ENCODE measurements at places on chromosomes 1 and 21.

GRCh38 chr21:42640486-42640885 is 12.9 kb upstream of the PDE9A start:
- DNase-seq, result peak; percentile 86

- peak; percentile 70 for DNase-seq
Observed at GRCh38 chr1:200042119-200042551, 14.6 kb downstream of the NR5A2 start.

- peak; percentile 47 for DNase-seq
Observed at GRCh38 chr1:167797015-167797414, 75.2 kb downstream of the MPZL1 start.

GRCh38 chr1:208418667-208419066 is 174.5 kb upstream of the PLXNA2 start:
- no peak for DNase-seq

GRCh38 chr21:28801906-28802305 is 190.8 kb downstream of the LTN1 start:
- no peak for DNase-seq

DNA sequence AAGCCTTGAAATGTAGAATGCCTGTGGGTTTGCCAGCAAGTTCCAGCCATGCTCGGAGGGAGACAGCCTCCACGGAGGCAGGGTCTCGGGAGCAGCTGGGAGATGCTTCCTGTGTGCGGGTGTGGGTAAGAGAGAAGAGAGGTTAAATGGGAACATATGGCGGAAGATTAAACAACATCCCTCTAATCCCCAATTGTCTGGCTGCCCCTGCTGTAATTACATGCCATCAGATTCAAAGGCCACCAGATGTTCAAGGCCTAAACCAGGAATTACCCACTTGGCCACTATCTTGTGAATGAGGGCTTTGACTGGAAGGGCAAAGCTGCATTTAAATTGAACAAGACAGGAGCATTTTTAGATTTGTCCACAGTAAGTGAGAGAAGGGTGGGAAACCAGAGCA is 81.4 kb upstream of the BACE2 start:
- DNase-seq, result no peak

DNA sequence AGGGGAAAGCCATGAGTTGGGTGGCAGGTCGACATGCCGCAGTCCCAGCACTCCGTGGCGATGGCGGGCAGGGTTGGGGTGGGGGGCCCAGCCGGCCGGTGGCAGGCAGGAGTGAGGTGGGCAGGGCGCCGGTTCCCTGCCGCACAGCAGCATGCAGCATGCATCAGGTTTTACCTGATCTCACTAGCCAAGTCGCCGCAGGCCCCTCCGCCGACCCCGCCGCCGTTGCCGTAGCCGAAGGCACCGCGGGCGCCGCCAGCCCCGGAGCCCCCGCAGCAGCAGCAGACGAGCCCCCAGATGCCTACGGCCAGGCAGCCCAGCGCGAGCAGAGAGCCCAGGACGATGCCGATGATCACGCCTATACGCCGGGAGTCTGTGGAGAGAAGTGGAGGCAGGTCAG is 6.7 kb downstream of the VSIG8 start:
- no peak for DNase-seq

DNA sequence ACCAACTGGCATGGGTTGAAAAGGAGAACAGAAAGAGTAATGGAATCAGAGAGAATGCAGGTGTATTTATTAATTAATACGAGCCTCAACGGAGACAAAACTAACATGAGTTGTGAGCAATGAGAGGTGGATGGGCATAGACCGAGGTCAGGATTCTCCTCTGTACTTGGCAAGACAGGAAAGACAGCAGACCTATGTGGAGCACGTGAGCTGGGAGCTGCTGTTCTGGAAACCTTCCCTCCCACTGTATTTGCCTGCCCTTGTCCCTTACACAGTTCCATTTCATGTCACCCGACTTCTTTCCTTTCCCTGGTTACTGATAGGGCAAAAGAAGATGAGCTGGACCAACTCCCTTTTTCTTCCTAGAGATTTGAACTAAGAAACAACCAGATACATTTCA is 110.9 kb downstream of the MRPS6 start:
- no peak for DNase-seq

GRCh38 chr1:10267319-10267718 is 56.9 kb downstream of the KIF1B start:
- no peak for DNase-seq

DNA sequence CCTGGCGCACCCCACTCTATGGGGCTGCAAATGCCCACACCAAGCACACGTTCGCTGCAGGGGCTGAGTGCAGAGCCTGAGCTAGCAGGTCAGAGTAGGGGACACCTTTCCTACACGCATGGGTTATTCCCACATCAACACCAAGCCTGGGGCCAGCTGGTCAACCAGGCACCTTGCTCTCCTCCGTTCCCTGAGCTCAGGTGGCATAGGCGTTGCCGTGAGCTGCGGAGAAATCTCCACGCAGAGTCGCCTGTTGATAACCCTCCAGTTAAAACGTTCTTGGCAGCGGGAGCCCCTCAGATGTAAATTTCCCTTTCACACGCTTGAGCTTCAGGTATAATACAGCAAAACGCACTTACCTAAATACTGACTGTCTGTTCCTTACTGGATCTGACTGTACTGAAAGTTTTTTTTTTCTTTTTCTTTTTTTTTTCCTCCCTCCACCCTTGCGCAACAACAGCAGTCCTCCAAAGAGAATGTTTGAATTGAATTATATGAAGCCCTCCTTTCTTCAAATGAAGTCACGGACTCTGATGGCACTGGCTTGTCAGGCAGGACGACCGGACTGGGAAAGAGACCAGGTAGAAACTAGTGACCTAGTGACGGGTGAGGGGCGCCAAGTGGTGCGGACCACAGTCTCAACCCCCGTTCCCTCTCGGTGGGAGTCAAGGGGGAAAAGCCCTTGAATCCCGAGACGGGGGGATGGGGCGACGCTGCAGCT is 2.1 kb downstream of the BRINP3 start:
- peak; percentile 51 for DNase-seq

GRCh38 chr21:45078877-45079281 is 4.5 kb downstream of the ADARB1 start:
- peak; percentile 44 for DNase-seq

GRCh38 chr1:193181536-193181935 is 4.9 kb downstream of the B3GALT2 start:
- DNase-seq, result no peak

DNA sequence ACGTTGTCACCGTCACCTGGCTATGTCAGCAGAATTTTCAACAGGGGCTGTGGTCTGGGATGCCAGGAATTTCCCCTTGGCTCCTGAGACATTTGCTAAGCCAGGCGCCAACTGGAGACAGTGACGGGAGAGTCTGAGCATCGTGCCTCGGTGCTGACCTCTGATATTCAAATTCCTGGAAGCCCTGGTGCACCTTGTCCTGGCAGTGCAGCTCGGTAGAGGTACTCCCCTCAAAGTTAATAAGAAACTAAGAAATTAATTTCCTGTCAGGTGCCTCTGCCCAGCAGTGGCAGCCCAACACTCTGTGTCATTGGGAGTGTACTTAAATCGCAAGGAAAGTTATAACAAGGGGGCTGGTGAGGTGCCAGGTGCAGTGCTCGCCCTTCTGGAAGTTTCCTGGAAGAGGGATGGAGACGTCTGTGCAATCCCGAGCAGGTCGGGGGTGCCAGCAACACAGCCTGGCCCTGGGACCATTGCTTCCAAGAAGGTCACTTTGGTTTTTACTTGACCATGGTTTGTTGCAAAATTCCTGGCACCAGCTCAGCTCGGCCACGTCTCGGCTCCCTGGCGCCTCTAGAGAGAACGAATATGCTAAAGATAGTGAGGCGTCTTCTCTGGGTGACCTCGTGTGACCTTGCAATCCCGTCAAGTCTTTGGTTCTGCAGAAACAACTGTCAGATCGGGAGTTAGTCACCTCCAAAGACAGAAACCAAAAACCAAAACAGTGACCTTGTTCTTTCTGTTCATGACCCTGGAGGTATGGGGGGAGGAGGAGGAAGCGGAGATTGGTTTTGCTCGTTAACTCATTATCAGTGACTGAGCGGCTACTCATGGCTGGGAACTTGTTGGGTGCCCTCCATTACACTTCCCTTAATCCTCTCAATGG is 149.5 kb upstream of the VAMP3 start:
- DNase-seq, result no peak

DNA sequence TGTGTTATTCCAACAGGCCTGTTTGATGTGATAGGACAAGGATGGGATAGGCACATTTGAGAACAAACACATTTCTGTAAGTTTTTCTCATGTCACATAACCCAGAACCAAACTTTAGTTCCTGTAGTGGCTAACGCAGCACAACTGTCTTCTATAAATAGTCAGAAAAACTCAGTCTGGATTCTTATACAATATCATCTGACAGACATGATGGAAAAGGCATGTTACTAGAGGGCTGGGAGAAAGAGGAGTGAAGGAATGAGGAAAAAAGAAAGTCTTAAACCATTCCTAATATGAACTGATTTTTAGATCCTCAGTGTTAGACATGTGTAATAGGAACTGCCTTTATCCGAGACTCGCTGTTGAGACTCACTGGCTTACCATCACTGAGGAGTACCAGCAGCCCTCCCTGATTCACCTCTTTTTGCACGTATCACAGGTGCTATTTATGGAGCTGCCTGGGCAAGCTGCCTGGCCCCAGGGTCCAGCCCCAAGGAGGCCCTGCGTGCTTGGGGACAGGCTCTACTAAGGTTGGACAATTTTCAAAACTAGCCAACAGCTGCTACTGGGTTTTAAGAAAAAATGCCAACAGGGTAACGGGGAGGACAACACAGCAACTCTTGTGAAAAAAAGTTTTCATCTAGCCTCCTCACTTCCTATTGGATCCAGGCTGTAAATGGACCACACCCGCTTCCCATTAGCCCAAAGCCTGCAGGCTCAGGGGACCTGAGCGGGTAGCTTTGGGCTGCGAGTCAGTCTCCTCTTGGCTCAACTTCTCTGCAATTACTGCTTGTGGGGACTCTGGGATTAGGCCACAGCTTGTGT is 30.7 kb upstream of the SERBP1 start:
- no peak for DNase-seq

DNA sequence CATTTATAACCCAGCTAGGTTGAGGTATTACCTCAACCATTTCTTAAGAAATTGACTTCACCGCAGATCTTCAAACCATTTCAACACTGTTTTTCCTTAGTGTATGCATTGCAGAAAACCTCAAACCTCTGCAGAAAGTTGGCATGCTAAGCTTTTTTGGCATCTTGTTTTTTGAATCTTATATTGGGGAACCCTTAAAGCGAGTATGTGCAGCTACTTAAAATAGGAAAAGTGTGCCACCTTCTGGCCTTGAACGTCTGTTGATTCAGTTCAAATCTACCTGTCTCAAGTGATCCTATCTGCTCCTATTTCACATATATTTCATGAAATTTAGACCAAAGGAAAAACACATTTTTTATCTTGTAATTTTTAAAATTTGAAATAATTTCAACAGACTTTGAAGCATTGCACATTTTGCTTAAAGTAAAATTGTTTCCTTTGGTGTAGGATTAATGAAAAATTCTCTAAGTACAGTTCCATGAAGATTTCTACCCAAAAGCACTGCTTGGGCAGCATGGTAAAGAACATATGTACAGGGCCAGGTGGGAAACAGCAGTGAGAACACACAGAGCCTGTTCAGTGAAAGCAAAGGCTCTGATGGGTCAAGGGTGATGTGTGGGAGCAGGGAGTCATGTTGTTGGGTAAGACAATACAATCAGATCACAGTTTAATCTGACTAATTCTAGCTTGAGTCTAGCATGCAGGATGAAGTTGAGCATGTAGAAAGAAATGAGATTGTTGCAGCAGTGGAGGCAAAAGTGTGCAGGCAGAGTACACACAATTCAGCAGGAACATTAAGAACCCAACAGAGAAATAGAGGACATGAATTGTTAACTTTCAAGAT is 17.2 kb downstream of the HENMT1 start:
- peak; percentile 53 for DNase-seq

- peak; percentile 33 for DNase-seq
Observed at GRCh38 chr1:114238053-114238452, 84.4 kb upstream of the SYT6 start.

DNA sequence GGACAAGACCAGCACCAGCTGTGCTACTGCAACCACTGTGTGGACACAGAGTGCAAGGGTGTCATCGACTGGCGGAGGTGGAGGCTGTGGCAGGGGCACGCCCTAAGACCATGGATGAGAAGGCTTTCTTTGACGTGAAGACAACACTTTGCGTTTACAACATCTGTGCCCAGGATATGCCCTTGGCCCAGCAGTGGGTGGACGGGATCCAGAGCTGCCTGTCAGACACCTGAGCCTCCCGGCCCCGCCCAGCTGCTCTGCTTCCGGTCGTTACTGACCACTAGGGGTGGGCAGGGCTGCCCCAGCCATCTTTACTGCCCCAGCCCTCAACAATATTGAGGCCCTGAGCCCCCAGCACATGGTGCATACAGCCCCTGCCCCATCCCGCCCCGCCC is 21.4 kb upstream of the NPPB start:
- no peak for DNase-seq

DNA sequence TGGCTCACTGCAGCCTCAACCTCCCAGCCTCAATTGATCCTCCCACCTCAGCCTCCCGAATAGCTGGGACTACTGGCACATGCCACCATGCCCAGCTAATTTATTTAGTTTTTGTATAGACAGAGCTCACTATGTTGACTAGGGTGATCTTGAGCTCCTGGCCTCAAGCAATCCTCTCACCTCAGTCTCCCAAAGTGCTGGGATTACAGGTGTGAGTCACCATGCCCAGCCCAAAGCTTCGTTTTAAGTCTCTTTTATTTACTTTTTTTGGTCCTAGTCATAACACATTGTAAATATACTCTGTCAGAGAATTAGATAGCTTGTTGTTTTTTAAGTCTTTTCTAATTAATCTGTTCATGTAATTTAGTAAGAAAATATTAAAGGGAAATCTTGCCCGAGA is 42.8 kb downstream of the KCNK1 start:
- no peak for DNase-seq

DNA sequence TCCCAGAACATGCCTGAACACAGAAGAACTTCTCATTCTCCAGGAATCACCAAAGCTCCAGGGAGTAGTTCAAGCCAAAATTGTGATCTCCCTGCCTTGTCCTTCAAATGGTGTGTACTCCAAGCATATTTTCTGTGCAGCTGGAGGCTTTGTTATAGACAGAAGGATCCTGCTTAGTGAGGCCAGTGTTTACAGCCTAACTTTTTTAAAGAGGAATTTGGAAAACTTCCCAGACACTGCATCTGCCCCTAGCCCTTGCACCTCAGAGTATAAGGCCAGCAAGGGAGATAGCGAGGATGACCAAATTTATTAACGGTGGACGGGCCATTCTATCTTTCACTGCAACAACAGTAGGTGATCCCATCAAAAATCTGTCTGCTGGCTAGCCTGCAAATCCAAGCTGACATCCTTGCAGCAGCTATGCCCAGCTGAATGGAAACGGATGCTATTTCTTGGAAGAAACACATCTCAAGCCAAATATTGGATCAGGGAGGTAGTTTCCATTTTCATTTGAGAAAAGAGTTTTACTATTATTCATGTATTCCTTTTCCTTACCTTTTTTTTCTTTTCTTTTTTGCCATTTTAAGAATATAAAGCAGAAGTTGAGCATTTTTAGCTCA is 249.8 kb downstream of the USH2A start:
- no peak for DNase-seq

DNA sequence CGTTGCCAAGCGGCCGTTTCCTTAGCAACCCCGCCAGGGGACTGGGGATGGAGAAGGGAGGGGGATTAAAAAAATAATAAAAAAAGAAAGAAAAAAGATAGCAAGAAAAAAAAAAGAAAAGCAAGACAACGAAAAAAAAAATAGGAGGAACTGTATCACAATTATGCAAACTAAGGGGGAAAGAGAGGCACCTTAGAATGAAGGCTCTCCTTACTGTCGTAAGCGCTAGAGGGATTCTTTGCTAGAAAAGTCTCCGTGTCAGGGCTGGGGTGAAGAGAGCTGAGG is 625 bp upstream of the NEGR1 start:
- DNase-seq, result no peak

GRCh38 chr1:241730031-241730430 is 78.0 kb downstream of the WDR64 start:
- DNase-seq, result no peak

- DNase-seq, result no peak
Observed at GRCh38 chr1:32988665-32989064, 24.1 kb upstream of the RNF19B start.
